ENCODE measurements at places on chromosomes 4 and X. TPM values are rescaled to one million over a fixed set of nuclear protein-coding genes. Genes with fewer than 3 reads are reported as not detected.

The TXK gene
- 1.9 TPM for polyA plus RNA-seq

The ENPEP gene
- polyA plus RNA-seq: 4.6 TPM

The HMGN5 gene
- polyA plus RNA-seq: 73.7 TPM

The CYBB gene
- polyA plus RNA-seq: 22.9 TPM

The IQSEC2 gene
- polyA plus RNA-seq: 18.4 TPM

The COL25A1 gene
- 0.54 TPM for polyA plus RNA-seq

GRCh38 chr4:4481399-4481994 lies 60.4 kb downstream of the STX18 start:
- DNase-seq: no peak

- DNase-seq: no peak
These were observed 1372.9 kb downstream of the TECRL start for GRCh38 chr4:63036159-63036866.

- no peak for DNase-seq
These were observed 156.2 kb upstream of the SLC7A11 start for GRCh38 chr4:138398322-138398721.

DNA sequence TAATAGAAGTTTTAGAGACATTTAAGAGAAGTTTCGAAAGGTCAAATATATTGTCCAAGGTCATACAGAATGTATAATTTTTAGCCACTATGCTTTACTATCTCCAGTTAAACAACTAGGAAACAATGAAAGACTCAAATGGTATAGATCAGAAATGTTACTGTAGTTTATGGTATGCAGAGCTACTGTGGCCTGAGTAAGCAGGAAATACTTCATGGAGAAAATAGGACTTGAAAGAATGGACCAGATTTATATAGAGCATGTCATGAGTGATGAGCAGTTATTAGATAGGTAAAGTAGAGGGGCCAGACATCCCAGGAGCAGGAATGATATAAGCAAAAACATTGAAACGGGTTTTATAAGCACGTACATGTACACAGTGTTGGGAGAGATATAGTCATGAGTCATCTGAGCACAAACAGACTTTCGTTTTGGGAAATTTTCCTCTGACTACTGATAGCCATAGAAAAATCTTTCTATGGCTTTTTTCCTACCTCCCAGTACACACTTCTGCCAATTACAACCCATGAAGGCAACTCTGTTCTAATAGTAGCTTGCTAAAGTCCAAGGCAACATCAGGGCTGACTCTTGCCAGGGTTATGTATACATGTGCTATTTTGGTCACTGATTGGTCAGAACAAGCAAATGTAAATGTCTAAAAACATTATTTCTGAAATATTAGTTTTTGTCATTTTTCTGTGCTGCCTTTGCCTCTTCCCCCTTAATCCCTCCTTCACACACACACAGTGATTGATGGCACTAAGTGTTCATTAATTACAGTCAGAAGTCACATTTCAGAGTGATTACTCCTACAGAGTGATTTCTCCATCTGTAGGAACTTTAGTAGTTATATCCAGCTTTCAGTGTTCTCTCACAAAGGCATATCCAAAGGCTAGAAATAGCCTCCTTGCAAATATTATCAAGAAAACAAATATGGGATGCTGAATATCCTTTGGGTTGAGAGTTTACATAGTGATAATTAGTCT lies 198.7 kb downstream of the ENOX2 start:
- no peak for DNase-seq

- DNase-seq: no peak
These were observed 11.0 kb upstream of the EIF4E start for GRCh38 chr4:98939892-98940298.

All from adrenal gland (tissue), 19 donors.